ENCODE measurements at places on chromosomes 13 and 19.

GRCh38 chr13:45341034-45341798 is at the start of gene TPT1:
TPT1 (minus strand) TSS chr13:45341183; CDS start chr13:45341069, 114 bp downstream.
- peak; percentile 78 for DNase-seq

DNA sequence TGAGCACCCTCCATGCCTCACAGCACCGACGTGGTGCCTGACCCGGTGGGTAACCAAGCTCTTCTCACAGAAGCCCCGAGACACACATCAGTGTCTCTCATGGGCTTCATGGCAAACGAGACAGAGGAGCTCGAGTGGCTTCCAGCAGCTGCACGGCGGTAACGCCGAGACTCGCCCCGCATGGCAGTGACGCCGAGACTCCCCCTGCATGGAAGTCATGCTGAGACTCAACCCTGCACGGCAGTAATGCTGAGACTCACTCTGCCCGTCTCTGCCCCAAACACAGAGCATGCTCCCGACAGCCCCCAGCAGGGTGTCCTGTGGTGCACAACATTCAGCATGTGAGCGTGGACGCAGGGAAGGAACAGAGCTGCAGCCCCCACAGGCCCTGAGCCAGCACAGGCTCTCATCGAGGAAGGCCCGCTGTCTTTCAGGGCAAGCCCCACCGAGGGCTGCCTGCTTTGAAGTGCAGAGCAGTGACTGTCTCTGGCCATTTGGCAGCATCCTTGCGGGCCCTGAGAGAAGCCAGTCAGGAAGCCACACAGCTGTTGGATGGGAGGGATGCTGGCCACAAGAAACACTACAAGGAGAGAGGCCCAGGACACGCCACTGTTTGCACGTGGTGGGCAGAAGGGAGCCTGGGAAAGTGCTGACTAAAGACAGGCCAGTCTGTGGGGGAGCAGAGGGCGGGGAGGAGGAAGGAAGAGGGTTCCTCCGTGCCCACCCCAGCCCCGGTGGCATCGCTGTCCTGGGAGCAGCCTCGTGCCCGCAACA is 9.5 kb downstream of the GAS6 start:
- DNase-seq = no peak

DNA sequence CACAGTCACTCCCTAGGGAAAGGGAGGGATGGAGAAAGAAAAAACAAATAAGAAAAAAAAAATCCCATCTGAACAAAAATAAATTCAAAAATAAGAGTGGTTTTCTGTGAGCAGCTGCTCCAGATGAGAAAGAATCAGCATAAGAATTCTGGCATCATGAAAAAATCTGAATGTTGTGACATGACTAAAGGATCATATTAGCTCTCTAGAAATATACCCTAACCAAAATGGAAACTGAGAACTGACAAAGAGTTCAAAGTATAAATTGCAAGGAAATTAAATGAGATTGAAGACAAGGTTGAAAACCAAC is 579.0 kb downstream of the UQCRFS1 start:
- DNase-seq = no peak

GRCh38 chr13:25744178-25744577 is 307.6 kb downstream of the SHISA2 start:
- no peak for DNase-seq

DNA sequence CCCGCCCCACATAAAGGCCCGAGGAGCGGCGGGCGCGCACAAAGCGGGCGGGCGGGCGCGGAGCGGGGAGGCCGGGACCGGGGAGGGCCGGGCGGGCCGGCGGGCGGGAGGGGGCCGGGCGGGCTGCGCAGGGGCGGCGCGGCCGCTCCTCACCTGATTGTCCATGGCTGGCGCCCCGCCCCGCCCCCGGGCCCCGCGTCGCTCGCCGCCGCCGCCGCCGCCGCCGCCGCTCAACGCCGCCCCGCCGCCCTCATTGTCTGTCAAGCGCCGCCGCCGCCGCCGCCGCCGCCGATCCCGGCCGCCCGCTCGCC is 200 bp downstream of the MLLT1 start:
- DNase-seq = no peak

- DNase-seq = no peak
These were observed 24.1 kb upstream of the WTIP start for GRCh38 chr19:34457446-34457845.

DNA sequence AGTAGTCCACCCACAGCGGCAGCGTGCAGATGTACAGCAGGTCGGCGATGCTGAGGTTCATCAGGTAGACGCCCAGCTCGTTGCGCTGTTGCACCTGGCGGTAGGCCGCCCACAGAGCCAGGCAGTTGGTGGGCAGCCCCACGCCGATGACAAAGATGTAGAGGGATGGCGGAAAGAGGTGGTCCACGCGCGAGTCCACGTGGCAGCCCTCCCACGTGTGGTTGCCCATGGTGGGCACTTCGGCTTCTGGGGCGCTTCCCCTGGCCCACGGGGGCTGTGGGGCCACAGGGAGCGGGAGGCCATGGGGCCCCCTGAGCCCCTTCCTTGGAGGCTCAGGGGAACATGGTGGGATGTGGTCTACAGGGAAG is 7.0 kb upstream of the OPA3 start:
- DNase-seq = no peak

GRCh38 chr19:6794686-6795431 is 22.4 kb downstream of the VAV1 start:
- DNase-seq = no peak

DNA sequence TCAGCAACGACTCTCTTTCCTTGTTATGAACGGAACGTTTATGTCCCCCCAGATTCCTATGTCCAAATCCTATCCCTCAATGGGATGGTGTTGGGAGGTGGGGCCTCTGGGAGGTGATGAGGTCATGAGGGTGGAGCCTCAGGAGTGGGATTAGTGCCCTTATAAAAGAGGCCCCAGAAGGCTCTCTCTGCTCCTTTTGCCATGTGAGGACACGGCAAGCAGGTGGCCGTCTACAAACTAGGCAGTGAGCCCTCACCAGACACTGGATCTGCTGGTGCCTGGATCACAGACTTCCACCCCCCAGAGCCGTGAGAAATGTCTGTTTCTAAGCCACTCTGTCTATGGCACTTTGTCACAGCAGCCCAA is 53.2 kb downstream of the EPS15L1 start:
- DNase-seq = no peak

DNA sequence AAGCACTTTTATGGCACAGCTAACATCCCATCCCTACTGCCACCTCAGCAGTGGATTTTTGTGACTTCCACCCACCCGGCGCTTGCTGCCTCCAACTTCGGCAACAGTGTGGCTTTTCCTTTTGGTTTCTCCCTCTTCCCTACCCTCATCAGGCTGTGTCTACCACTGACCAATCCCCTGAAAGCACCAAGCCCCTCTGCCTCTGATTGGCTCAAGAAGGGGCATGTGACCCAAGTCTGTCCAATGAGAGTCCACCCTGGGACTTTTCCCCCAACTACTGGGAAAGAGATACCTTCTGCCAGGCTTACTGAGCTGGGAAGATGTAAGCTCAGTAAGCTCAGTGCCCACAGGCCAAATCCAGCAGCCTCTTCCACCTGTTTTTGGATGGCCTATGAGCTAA is 5.8 kb downstream of the SMIM7 start:
- no peak for DNase-seq

- DNase-seq = no peak
These were observed 5.4 kb downstream of the PNPLA6 start for GRCh38 chr19:7540761-7541474.

DNA sequence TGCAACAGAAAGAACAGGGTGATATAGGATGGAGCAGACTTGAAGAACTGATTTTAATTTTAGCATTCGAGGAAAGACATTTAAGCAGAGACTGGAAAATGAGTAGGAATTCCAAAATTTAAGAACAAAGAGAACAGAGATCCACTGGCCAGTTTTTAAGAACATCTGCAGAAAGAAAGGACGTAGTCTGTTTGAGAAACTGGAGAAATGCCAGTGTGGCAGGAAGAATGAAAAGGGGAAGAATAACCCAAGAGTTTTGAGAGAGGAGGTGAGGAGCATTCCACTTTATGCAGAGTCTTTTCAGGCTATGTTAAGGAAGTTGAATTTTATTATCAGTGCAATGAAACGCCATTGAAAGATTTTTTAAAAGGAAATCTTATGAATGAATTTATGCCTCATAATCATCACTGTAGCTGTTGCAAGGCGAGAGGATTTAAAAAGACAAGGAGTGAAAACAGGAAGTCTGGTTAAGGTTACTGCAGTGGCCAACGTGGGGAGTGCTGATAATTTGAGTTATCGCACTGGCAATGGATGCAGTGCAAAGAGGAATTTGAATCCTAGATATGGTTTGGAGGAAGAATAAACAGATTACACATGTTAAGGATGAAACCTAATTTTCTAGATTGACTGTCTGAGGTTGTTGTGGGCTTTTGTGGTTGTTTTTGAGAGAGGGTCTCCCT is 253.8 kb downstream of the DACH1 start:
- DNase-seq = no peak

DNA sequence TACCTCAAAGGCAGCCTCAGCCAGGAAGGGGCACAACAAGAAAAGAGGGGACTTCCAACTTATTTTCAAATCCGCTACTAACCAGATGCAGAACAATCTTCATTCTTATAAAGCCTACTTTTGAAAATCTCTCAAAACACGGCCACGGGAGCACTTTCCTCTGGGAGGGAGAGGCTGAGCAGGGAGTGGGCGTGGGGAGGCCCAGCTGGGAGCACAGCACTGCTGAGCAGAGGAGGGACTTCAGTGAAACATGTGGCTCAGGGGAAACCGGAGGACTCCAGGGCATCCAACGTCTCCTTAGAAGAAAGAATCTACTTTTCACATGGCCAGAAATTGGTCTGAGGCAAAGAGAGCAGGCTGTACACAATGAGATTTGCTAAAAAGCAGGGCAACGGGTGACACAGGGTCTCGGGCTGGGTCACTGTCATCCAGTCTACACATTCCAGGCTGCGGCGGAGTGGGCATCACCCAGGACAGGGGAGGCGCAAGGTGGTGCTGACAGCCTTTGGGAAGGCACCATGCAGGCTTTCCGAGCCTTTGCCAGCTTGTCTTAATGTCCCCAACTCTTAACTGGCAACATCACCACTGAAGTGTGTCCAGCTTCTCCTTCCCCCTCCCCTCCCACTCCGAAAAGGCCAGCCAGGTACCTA is 117.1 kb downstream of the STK24 start:
- DNase-seq = no peak

- DNase-seq = no peak
These were observed 157.9 kb downstream of the RNF17 start for GRCh38 chr13:24921881-24922280.

DNA sequence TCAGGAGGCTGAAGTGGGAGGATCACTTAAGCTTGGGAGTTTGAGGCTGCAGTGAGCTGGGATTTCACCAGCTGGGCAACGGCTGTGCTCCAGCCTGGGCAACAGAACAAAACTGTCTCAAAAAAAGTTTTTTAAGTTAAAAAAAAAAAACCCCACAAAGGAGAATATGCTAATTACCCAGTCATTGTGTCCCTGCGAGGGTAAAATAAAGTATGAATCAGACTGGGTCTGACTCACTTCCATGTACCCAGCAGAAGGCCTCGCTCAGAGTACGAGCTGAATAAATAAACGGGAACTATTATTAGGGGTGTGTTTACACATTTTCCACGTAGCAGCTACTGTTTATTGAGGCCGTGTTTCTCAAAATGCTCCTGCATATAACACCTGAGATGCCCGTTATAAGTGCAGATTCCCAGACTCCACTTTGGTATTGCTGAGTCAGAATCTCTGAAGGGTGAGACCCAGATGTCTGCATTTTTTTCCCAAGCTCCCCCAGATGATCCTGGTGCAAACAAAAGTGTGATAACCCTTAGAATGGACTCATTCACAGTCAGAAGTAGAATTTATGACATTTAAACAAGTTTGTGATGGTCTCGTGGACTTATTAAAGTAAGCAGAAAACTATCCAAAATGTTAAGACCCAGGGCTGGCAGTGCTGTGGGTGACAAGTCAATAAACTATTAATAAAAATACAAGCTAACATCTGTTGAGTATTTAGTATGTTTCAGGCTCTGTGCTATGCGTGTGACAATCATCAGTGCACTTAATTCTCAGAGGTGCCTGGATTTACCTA is 28.2 kb downstream of the KCNC3 start:
- peak; percentile 37 for DNase-seq

GRCh38 chr13:111062966-111063365 is 52.1 kb upstream of the ARHGEF7 start:
- no peak for DNase-seq

- DNase-seq = no peak
These were observed 22.0 kb downstream of the USPL1 start for GRCh38 chr13:30639671-30640070.

DNA sequence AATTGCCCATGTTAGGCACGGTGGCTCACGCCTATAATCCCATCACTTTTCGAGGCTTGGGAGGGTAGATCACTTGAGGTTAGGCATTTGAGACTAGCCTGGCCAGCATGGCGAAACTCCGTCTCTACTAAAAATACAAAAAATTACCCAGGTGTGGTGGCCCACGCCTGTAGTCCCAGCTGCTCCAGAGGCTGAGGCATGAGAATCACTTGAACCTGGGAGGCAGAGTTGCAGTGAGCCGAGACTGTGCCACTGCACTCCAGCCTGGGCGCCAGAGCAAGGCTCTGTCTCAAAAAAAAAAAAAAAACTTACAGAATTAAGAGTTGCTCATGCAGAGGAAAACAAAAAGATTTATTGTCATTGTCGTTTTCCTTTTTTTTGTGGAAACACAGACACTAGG is 3.4 kb upstream of the PSMC4 start:
- no peak for DNase-seq

DNA sequence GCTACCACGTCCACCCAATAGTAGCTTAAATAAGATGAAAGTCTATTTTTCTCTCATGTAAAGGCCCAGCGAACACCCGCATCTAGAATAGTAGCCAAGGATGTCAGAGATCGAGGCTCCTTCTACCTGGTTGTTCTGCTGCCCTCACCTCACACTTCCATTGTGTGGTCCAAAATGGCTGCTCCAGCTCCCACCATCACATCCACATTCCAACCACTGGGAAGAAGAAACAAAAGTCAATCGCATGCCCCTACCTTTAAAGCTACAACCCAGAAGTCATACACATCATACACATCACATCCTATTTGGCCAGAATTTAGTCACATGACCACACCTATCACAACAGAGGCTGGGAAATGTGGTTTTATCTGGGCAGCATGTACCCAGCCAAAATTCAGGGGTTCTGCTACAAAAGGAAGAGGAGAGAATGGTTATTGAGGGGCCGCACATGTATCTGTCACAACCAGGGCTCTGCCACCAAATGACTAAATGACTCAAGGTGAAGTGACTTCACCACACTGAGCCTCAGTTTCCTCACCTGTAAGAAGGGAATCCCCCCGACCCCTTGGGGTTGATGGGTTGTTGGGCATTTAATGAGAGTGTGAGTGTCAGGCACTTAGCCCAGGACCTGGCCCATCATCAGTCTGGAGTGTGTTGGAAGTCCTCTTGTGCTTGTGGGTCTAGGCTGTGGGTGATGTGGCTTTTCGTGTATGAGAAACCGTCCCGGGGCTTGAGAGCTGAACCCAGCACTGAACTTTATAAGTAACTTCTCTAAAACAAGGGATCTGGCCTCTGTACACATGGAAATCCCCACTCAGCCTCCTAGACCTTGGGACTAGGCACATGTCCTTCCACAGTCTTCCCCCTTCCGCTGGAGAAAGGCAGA is 10.2 kb upstream of the CBLC start:
- DNase-seq = no peak

- no peak for DNase-seq
These were observed 56.8 kb downstream of the STOML3 start for GRCh38 chr13:38933786-38934185.

All from kidney epithelial cell (primary cell).